Activated CD8-positive, alpha-beta T cell treated with anti-CD3 and anti-CD28 coated beads, Interleukin-2, amount 10 ng/mL, durations not matched to agents 7 days and 5 days (primary cell): ENCODE measurements at places on chromosomes 2 and 18. TPM values are rescaled to one million over a fixed set of nuclear protein-coding genes. Genes with fewer than 3 reads are reported as not detected.
A peak's percentile ranks its signal among the peaks of the same experiment; 100 is the strongest.

The FBXO15 gene
- total RNA-seq: 1.3 TPM

GRCh38 chr2:237744613-237745249 lies 53.8 kb upstream of the RBM44 start:
- peaks cover 46% of the 10 kb centered on the region for H3K36me3 ChIP-seq
- no peak overlapping the region for H3K4me3 ChIP-seq
- peaks cover 24% of the 10 kb centered on the region for H3K4me1 ChIP-seq
- peak; percentile 78 for DNase-seq
- H3K27ac ChIP-seq: peak overlapping the region; percentile 52
- H3K27me3 ChIP-seq: no peaks in the 10 kb centered on the region

The RTP5 gene
- total RNA-seq: not detected

The AKAIN1 gene
- not detected for total RNA-seq

The MFSD6 gene
- total RNA-seq: 51.8 TPM

GRCh38 chr2:160836755-160837154 lies 323.5 kb upstream of the TANK start:
- H3K36me3 ChIP-seq: no peaks in the 10 kb centered on the region
- H3K4me1 ChIP-seq: no peaks in the 10 kb centered on the region
- no peaks in the 10 kb centered on the region for H3K27me3 ChIP-seq
- H3K27ac ChIP-seq: no peak overlapping the region
- DNase-seq: no peak
